Cardiac muscle cell (in vitro differentiated cells and primary cell): ENCODE measurements at places on chromosomes 5 and 9.

- no peak for DNase-seq
Measured at GRCh38 chr5:7320701-7321301, 75.1 kb upstream of the ADCY2 start.

DNA sequence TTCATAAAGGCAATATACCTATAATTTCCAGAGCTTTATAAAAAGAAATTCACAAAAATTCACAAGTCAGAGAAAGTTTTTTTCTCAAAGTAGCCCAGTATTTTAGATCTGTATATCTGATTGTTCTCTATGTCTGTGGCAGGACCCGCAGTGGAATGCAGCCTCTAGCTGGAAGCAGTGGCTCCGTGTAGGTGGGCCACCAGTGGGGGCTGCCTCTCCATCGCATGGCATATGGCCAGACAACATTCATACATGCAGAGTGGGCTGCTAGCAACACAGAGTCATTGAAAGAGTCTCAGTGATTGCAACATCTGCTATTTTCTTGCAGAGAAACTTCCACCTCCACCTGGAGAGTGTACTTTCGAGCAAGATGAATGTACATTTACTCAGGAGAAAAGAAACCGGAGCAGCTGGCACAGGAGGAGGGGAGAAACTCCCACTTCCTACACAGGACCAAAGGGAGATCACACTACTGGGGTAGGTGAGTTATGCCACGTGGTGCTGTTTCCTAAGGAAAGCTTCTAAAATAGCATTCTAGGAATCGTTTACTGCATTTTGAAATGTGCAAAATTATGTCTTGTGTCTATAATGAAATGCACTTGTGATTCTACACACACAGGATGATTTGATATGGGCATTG lies 88.5 kb upstream of the SMC5 start:
- DNase-seq = no peak

DNA sequence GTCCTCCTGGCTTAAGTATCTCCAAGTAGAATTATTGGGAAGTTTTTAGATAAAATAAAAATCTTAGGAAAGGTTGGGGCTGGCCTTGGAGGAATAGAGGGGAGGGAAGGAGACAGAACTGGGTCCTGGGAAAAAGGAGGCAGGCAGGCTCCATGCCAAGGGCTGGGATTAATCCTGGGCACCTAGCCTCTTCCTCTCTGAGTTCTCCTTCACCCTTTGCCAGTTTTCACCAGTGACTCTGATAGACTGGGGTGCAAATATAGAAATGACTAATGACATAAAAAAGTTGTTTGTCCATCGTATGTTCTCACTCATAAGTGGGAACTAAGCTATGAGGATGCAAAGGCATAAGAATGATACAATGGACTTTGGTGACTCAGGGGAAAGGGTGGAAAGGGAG lies 81.9 kb downstream of the RMI1 start:
- no peak for DNase-seq

GRCh38 chr5:117803533-117803932 lies 1184.8 kb downstream of the DTWD2 start:
- no peak for DNase-seq

GRCh38 chr9:133512253-133513213 lies 12.2 kb downstream of the MYMK start:
- no peak for DNase-seq
